Activated CD4-positive, CD25-positive, alpha-beta regulatory T cell treated with anti-CD3 and anti-CD28 coated beads, Interleukin-2, amount 50 U/mL, for 24 hours (primary cell): ENCODE measurements at places on chromosomes 1 and 21.
A peak's percentile ranks its signal among the peaks of the same experiment; 100 is the strongest.

DNA sequence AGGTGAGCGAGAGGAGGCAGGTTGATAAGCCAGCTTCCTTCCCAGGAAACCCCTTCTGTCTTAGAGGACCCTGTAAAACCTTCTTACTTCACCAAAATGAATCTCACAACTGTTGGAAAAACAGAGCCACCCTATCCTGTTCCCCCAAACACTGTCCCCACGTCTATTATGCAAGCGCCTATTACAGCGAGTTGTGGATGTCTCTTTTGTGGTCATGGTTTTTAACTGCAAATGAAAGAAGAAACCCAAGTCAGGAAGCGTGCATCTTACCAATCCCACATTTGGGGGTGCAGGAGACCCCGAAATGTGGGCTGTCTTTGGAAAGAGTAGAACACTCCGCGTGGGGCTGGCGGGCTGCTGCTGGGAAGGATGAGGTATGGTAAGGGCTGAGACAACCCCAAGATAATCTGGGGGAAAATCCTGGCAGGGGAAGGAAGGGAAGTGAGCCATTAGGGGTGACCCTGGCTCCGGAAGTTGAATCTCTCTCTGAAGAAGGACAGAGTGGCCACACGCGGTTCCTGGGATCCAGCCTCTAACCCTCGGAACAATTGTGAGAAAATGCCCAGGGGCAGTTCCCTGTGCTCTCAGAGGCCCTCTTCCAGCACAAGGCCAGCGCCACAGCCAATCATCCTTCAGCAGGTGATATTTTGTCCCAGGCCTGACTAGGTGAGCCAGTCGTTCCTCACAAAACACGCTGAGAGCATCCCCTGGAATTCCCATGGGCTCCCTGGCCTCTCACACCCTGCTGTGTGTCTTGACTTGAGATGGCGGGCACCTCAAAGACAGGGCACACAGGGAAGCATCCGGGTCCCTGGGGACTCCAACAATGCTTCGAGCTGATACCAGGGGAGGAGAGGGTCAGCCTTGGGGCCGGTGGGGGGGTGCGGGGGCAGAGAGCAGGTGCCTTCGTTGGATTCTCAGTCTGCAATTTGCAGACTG, 168.5 kb upstream of the IRF2BP2 start:
- ATAC-seq: no peak

GRCh38 chr1:156153362-156153761, at the start of gene SEMA4A:
Gene SEMA4A, plus strand, starts transcription at chr1:156153585. Its CDS starts 994 bp downstream, at chr1:156154579.
- no peak for ATAC-seq

DNA sequence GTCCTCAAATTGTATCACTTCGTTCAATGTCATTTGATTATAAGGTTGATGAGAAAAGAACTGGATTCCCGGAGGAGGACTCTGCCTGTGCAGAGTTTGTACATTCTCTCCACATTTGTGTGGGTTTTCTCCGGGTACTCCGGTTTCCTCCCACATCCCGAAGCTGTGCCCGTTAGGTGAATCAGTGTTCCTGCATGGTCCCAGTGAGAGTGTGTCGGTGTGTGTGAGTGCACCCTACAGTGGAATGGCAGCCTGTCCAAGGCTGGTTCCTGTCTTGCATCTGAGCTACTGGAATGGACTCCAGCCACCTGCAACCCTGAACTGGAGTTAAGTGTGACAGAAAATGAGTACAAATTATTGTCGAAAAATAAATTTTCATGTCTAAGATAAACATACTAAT, 92.2 kb upstream of the KCTD3 start:
- no peak for ATAC-seq

DNA sequence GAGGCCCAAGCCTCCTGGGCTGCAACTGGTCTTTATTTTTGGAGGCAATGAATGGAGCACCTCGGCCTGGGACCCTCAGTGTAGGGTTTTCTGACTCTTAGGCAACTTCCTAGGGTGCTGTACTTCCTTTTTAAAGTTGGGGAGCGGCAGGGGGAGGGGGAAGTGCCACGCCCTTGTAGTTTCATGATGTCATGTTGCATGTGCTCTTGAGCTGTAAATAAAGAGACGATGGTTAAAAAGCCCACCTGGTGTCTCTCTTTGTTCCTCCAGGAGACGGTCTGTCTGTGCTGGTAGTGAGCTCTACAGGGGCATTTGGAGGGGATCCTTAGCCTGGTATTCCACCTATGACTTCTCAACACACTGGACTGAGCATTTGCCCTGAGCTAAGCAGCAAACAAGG, 10.3 kb upstream of the AGTRAP start:
- no peak for ATAC-seq

DNA sequence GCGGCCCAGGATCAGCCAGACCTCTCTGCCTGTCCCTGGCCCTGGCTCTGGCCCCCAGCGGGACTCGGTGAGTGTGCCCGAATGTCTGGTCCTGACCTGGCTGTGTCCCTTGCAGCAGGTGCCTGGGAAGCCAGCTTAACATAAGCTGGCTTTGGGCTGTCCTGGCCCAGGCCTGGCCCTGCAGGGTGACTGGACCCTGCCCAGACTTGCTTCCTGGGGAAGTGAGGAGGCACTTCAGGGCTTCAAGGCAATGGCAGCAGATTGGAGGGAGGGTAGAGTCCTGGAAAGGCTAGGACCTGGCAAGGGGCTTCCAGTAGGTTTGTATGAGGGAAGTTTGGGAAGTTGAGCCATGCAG, 16.4 kb downstream of the RPS6KA1 start:
- no peak for ATAC-seq

GRCh38 chr1:230049731-230050130, 17.3 kb upstream of the GALNT2 start:
- ATAC-seq: no peak

GRCh38 chr1:245278846-245279245, 124.1 kb downstream of the KIF26B start:
- ATAC-seq: no peak

DNA sequence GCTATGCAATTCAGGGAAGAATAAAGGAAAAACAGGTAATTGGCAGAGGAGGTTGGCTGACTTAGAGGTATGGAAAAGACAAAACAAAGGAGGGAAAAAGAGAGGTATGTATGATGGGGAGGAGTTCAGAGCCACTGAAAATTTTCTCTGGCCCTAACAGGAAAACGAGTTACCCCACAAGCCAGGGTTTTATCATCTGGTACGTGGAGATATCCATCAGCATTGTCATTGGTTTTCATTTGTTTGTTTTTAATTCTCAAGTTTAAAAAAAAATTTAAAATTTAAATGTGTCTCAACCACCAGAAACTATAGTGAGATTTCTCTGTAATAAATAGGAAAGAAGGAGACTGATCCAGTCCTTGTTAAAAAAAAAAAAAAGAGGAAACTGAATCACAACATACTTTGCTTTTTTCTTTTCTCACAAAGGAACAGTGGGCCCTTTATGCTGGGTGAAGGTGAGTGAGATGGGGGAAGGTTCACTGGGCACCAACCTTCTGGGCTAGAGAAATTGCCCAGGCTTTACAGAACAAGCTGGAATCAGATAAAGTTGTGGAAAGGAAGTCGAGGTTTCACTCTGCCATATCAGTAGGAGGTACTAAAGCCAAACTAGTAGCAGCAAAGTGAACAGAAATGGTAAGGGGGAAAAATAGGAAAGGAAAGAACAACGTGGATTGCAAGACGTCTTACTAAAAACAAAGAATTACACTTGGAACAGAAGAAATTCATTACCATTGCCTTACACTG, 2.7 kb downstream of the IFNAR2 start:
- no peak for ATAC-seq

DNA sequence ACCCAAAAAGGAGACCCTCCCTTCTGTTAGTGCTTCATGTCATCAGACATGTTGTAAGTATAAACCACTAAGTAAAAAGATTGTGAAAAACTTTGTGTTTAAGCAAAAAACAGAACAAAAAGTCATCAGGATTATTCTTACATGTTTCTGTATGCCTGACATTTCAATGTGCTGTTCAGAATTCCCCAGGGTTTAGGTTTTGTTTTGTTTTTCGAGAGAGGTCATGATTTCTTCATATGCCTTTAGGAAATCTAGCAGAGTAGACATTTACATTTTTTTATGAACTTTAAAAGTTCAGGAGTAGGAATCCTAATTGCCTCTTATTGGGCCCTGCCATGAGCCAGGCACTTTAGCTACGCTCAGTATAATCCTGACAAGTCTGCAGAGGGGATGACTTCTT, 85.3 kb downstream of the VPS13D start:
- no peak for ATAC-seq

DNA sequence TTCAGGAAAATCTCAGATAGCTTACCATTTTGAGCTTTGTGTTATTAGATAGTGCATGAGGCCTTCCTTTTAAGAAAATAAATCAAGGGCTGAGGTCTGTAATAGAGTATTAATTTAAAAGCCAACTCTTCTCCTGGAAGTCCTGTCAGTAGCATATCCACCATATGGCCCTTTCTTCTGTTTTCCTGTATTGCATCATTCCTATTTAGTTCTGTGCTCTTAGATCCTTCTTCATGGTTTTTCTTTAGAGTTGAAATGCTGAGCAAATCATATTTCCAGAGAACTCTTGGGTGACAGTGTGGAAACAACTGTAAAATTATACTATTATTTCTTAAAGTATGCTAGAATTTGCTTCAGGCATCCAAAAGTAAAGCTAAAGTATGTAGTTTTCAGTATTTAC, 91.7 kb downstream of the TTC3 start:
- ATAC-seq: no peak

DNA sequence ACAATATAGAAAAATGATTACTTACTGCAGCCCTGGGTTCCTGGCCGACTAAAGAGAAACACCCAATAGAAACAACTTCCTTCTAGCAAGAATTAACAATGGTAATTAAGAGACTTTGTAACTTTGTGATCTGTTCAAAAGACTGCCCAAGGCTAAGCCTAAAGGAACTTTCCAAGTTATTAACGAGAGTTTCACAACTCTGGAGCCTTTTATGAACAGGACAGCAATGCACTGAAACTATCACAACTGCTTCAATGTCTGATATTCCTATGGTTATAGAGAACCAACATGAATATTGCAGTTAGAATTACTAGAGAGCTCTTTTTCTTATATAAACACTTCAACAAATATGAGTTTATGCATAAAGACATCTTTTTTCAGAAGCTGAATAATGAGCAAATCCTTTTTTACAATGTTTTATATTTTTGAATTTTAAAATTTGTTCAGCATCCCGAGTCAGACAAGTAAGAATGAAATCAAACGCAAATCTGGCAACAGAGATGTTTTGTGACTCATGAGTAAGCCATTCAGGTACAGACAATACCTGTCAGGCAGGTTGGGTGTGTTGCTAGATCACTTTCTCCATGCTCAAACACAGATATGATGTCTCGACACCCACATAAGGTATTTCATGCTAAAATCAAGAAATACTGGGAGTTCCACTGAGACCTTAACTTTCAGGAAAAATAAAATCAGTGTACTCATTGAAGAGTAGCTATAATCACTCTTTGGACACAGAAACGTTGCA, 22.2 kb upstream of the KCNJ15 start:
- no peak for ATAC-seq

- ATAC-seq: no peak
Observed at GRCh38 chr21:29904359-29905282, 35.2 kb downstream of the GRIK1 start.

DNA sequence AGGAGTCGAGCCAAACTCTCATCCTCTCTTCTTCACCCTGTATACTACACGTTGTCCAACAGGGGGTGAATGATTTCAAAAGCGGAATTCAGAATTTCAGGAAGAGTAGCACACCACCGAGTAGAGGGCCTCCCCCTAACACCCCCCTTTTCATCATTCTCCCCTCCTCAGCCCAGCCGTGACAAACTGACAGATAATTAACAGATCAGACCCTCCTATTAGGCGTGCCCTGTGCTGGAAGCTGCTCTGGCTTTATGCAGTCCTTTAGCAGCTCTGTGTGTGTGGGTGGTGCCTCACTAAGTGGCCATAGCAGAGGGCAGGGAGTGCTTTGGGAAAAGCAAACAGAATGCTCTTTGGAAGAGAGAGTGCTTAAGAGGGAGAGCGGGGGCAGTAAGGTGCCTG, 44.3 kb downstream of the PEX14 start:
- no peak for ATAC-seq

GRCh38 chr1:35688161-35688560, 30.5 kb downstream of the C1orf216 start:
- ATAC-seq: no peak

DNA sequence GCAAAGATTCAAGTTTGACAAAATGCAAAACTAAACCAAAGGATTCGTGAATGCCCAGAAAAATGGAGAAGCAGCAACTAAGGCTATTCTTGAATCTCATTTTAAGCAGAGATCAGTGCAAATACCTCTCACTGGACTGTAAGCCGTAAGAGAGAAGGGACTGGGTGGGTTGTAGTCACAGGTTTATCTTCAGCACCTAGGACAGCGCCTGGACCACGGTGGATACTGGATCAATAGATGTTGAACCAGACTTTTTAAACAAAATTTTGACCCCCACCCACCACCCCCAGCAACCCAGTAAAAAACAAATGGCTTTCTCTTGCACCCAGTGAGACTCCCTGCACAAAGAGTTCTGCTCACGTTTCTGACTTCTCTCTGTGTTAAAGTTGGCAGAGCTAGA, 347.1 kb downstream of the AJAP1 start:
- ATAC-seq: no peak

- no peak for ATAC-seq
Observed at GRCh38 chr1:43671193-43671592, 21.2 kb downstream of the KDM4A start.

DNA sequence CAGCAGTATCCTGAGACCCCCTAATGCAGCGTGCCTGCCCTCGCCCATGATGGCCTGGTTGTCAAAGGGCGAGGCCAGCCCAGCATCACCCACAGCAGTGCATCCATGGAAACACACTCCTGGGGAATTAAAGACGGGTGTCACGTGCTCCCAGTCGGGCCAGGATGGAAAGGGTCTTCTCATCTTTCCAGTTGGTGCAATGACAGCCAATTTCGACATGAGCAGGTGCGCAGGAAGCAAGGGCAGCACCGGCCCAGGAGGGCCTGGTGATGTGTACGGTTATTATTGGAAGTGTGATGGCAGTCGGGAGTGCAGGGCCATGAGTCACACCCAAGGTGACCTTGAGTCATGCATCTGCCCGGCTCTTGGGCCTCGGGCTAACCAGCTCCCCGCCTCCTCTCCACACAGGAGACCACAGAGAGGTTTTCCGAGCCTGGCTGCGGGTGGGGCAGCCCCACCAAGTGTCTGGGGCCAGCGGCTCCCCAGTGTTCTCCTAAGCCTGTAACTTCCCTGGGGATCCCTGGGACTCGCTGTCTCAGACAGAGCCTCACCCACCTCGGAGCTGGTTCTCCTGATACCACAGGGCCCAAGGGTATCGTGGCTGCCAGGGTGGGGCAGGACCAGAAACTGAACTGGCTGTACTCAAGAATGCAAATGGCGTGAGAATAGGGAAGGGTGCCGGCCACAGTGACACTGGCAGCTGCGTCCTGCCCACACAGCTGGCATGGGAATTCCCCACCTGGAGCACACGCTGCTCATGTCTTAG, 119.8 kb downstream of the SIK1 start:
- ATAC-seq: peak; percentile 72
